Lower lobe of right lung (tissue), 2 donors: ENCODE measurements at places on chromosomes 2 and 18. TPM values are rescaled to one million over a fixed set of nuclear protein-coding genes. Genes with fewer than 3 reads are reported as not detected.

The NEU2 gene
- total RNA-seq, result not detected

The PGAP1 gene
- total RNA-seq, result 12.0 TPM

The LAMA3 gene
- 89.1 TPM for total RNA-seq

The UGT1A6 gene
- total RNA-seq, result 2.3 TPM

The GPAT2 gene
- total RNA-seq, result 4.3 TPM

The ITPRIPL1 gene
- 1.9 TPM for total RNA-seq

The FKBP7 gene
- 10.5 TPM for total RNA-seq

The LRRC30 gene
- not detected for total RNA-seq

The TYMS gene
- 6.4 TPM for total RNA-seq

DNA sequence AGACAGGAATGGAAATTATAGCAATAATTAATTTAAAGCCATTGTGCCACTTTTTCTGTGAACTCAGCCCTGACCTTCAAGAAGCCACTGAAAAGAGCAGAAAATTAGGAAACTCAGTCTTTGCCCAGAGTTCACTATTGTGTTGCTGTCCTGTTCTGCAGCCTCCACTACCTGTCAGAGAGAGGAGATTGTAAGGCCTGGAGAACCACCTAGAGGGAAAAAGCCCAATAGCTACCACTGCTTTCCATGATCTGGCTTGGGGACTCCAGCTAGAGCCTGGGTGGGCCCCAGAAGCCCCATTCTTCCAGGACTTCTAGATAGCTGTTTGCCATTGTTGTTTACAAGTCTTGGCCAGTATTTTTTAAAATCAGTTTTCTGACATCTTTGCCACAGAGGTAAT is 176.1 kb upstream of the KLF7 start:
- H3K27ac ChIP-seq, result no peak overlapping the region
- no peaks in the 10 kb centered on the region for H3K4me1 ChIP-seq
- DNase-seq, result no peak
- H3K36me3 ChIP-seq, result no peaks in the 10 kb centered on the region

- H3K36me3 ChIP-seq, result no peaks in the 10 kb centered on the region
- peaks cover 14% of the 10 kb centered on the region for H3K4me1 ChIP-seq
- H3K27ac ChIP-seq, result peak overlapping the region; percentile 72
- no peaks in the 10 kb centered on the region for H3K27me3 ChIP-seq
- no peak for DNase-seq
Measured at GRCh38 chr2:42974169-42974720, 181.9 kb upstream of the HAAO start.

DNA sequence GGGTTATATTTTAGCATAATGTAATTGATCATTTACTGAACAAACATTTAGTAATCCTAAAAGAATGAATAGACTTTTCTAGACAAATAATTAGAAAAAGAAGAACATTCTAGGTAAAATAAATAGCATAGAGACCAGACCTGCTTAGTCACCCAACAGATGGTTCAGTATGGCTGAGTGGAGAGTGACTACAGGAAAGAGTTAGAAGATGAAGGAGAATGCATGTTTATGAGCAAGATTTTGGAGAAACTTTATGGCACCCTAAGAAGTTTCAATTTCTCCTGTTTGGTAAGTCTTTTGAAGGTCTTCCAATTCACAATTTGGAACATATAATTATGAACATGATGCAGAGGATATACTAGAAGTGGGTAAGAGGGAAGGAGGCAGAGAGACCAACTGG is 32.9 kb downstream of the FAP start:
- H3K4me1 ChIP-seq, result no peaks in the 10 kb centered on the region
- no peaks in the 10 kb centered on the region for H3K36me3 ChIP-seq
- no peak overlapping the region for H3K4me3 ChIP-seq
- H3K27ac ChIP-seq, result no peak overlapping the region
- DNase-seq, result no peak
- H3K27me3 ChIP-seq, result no peaks in the 10 kb centered on the region

DNA sequence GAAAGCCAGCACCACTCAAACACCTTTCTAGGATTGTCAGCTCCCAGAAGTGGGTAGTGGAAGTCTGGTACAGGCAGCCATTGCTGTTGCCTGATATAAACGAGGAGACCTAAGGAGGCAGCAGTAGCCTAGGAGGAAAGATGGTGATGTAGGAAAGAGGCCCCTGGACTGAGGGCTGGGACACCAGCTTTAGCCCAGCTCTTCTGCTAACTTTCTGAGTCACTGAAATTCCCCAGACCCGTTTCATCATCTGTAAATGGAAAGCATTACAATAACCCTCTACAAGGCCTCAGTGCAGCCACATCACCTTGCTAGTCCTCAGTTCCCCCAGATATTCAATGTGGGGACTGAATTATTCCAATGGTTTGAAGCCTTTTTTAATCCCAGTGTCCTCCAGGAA is 336.5 kb downstream of the TNS1 start:
- no peaks in the 10 kb centered on the region for H3K36me3 ChIP-seq
- no peaks in the 10 kb centered on the region for H3K27me3 ChIP-seq
- DNase-seq, result no peak
- no peak overlapping the region for H3K27ac ChIP-seq
- H3K4me1 ChIP-seq, result peaks cover 14% of the 10 kb centered on the region
- H3K4me3 ChIP-seq, result no peak overlapping the region

DNA sequence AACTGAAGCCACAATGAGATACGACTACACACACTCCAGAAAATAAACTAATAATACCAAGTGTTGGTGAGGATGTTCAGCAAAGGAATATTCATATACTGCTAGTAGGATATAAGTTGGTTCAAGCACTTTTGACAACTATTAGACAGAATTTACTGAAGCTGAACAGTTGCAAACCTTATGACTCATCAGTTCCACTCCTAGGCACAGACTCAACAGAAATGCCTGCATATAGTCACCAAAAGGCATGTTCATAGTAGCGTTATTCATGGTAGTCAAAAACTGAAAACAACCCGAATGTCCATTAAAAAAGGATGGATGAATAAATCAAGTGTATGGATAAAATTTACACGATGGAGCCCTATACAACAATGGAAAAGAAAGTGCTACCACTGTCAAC is 232.0 kb downstream of the ANAPC1 start:
- H3K4me3 ChIP-seq, result no peak overlapping the region
- H3K27me3 ChIP-seq, result no peaks in the 10 kb centered on the region

- no peak overlapping the region for H3K4me3 ChIP-seq
- DNase-seq, result no peak
- H3K27me3 ChIP-seq, result no peaks in the 10 kb centered on the region
- no peaks in the 10 kb centered on the region for H3K4me1 ChIP-seq
- H3K27ac ChIP-seq, result no peak overlapping the region
Measured at GRCh38 chr2:71668326-71669057, 215.1 kb downstream of the DYSF start.

DNA sequence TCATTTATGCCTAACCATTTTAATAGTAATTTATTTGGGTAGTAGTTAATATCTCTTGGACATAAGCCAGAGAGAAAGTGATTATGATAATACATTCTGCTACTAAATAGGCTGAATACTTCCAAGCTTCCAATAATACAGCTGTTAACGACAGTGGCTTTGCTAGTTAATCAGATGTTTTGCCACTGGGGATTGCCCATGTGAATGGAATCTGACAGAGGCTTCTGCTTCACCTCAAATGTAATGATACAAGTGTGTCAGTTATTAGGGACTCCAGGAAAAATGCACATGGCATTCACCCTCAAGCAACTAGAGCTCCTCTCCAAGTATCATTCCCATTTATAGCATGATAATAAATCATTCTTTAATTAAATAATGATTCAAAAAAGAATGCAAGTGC is 185.0 kb upstream of the TMEFF2 start:
- H3K27ac ChIP-seq, result no peak overlapping the region
- H3K27me3 ChIP-seq, result no peaks in the 10 kb centered on the region
- no peaks in the 10 kb centered on the region for H3K36me3 ChIP-seq
- H3K4me3 ChIP-seq, result no peak overlapping the region

DNA sequence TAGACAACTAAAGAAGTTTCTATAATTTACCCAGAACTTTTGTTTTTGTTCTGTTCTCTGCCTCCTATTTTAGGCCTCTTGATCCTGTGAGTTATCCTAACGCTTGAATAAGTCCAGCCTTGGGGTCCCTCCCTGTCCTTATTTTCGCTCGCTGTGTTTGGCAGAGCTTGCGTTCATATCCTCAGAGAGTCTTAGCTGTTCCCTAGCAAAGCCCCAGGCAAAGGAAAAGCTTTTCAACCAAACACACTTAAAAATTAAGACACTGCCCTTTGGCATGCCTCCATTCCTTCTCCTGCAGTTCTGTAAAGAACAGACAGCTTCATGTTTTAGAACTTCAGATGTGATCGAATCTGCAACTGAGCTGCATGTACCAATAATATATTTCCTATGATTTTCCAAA is 517.2 kb downstream of the SUCLG1 start:
- no peak overlapping the region for H3K4me3 ChIP-seq
- no peaks in the 10 kb centered on the region for H3K27me3 ChIP-seq

GRCh38 chr2:222754324-222754930 is 83.0 kb downstream of the MOGAT1 start:
- H3K4me3 ChIP-seq, result no peak overlapping the region
- H3K27ac ChIP-seq, result no peak overlapping the region
- DNase-seq, result no peak
- no peaks in the 10 kb centered on the region for H3K36me3 ChIP-seq

GRCh38 chr2:181742922-181743722 is 62.8 kb upstream of the NEUROD1 start:
- H3K4me3 ChIP-seq, result no peak overlapping the region
- no peaks in the 10 kb centered on the region for H3K27me3 ChIP-seq
- no peaks in the 10 kb centered on the region for H3K36me3 ChIP-seq
- H3K27ac ChIP-seq, result no peak overlapping the region
